ENCODE measurements at places on chromosomes 12 and 14.

DNA sequence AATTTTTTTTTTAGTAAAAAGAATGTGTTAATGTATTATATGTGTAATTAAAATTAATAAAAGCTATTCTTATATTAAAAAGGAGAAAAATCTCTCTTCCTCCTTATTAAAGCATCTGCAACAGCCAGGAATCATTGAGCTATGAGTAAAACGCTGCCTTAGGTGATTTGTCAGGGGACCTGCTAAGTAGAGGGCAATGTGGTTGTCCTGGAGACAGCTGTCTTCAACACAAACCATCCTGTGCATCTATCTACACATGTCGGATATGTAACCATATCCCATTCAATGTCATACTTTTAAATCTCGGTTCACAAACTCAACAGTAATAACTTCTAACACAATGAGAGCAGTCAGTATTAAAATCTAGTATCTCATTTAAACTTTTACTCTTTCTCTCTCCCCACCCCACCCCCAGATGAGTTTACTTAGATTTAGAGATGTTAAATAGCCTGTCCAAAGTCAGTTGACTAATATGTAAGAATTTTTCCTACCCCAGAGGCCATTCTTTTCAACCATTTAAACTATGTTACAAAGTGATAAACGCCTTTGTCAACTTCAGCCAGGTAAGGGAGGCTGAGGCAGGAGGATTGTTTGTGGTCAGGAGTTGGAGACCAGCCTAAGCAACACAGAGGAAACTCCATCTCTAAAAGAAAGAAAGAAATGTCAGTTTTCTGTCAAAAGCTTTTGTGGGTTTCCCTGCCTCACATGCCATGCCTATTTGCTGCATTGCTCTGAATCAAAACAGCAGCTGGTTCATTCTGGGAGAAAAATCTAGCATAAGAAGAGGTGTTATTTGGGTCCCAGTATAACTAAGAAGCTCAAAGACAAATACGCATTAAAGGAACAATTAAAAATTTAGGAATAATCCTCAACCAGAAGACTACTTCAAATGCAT is 413.7 kb upstream of the CCDC196 start:
- no peak for DNase-seq

- DNase-seq, result no peak
Observed at GRCh38 chr12:14111230-14111865, 129.9 kb upstream of the GRIN2B start.

DNA sequence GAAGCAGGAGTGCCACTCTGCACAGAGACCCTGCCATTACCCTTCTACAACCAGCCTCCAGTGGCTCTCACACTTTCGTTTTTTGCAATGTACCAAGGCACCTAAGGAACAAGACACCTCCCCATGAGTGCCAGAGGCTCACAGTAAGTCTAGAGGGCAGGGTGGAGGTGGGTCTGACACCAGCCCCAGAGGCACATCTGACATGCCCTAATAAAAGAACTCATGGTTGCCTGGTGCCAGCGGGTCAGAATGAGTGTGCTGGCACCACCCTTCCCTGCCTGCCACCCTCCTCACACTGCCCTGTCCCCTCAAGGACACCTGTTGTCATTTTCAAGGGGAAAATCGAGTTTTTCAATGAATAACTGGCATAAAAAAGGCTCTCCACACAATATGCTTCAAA is 161.2 kb downstream of the FOXN3 start:
- no peak for DNase-seq

DNA sequence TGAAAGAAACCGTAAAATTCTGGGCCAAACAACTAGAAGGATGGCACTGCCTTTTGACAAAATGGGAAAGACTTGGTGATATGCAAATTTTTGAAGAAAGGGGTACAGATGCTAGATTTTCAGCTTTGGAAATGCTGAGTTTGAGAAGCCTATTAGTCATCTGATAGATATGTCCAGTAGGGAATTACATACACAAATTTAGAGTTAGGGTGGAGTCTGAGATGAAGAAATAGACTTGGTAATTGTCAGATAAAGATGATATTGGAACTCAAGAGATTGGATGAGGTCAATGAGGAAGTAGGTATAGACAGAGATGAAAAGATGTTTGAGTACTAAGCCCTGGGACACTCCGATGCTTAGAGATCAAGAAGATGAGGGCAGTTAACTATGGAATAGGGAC is 153.1 kb downstream of the GARIN6 start:
- DNase-seq, result no peak

GRCh38 chr12:52892207-52892852 is 12.5 kb downstream of the KRT8 start:
- DNase-seq, result no peak

DNA sequence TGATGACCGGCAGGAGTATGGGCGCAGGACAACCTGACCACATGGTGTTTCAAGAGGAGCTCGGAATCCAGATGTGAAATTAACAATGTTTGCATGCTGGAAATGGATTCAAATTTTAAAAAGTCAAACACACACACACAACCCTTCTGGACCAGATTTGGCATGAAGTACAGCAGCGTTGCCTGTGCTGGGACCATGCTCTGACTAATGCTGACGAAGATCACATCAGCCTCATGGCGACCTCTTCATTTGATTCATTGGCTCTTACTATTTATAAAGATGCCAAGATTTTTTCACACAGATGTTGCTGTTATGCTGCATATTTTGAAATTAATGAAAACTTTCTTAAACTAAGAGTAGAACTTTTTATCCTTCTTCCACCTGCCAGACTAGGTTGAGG is 926.6 kb upstream of the TMEM132C start:
- DNase-seq, result no peak

DNA sequence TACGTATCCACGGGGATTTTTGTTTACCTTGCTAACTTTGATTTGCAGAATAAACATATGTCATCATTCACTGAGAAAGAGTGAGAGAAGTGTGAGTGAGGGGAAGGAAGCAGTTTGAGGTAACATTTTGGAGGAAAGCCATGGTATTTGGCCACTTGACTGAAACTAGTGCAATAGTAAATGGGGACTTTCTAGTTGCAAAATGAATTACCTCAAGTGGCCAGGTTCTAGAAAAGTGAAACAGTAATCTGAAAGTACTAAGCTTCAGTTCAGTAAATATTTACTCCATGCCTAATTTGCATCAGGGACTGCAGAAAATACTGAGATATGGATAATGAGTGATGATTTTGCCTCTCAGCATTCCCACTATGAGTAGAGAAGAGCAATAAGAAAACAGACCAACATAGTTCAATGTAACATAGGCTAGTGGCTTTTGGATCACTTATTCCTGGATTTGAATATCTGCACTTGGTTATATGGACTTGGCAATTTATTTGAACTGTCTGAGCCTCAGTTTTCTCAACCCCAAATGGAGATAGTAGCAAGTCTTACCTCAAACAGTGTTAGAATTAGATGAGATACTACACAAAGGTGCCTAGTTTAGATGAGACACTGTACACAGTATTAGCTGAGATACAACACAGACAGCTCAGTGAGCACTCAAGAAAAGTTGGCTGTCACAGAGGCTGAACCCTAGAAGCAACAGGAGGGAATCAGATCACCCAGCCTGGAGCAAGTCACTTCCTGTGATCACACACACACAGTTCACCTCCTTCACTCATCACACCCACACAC is 439.1 kb downstream of the NPAS3 start:
- no peak for DNase-seq

DNA sequence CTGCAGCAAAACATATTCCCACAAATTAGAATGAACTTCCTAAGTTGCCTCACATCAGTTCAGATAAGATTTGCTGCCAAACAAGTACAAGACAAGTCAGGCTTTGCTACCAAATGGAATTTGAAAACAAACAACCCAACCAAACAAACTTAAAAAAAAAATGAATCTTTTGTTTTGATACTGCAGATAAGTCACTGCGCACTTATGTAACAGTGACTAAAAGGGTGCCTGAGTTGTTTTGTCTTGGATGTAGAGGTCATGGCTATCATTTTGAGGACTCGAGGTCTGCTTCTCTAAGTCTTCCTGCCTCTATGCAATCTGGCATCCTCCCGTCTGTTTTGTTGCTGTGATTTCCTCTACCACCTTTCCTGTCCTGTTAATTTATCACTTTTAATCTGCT is 11.1 kb upstream of the EPS8 start:
- no peak for DNase-seq

DNA sequence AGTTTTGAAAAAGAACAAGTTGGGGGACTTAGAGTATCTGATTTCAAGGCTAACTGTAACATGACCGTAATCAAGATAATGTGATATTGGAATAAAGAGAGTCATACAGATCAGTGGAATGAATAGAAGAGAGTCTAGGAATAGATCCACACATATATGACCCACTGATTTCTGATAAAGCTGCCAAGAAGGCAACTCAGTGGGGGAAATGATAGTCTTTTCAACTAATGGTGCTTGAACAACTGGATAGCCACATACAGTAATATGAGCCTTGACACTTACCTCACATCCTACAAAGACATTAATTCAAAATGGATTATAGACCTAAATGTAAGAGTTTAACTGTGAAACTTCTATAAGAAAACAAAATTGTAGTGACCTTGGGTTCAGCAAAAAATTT is 3.8 kb downstream of the PRKCH start:
- no peak for DNase-seq

- no peak for DNase-seq
Observed at GRCh38 chr12:43571885-43572284, 19.9 kb upstream of the ADAMTS20 start.

DNA sequence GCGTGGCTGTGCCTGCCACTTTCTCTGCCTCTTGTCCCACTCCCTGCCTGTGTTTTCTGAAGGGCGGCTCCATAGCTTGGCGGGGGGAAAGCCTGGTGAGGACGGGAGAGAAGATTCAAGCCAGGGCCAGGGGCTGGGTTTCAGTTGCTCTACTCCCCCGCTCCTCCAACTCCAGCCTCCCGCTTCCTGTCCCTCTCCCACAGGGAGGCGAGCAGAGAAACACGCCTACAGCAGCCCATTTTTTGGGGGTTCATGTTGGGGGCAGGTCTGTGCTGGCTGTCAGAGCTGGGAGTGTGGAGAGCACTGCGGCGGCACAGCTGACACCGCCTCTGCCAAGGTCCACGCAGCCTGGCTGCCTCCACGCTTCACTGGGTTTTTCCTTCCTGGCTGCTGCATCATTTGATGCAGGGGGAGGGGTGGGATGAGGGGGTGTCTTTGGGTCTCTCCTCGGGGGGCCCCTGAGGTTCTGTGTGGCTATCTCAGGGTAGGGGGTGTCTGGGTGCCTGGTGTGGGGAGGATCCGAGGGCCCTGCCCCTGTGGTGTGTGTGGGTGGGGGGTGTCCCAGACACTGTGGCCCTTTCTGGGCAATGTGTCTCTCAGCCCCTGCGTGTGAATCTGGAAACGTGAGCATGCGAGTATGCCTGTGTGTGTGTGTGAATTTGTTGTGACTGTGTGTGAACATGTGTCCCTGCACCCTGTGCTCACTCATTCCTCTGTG is 10.7 kb upstream of the KRT80 start:
- DNase-seq, result no peak

DNA sequence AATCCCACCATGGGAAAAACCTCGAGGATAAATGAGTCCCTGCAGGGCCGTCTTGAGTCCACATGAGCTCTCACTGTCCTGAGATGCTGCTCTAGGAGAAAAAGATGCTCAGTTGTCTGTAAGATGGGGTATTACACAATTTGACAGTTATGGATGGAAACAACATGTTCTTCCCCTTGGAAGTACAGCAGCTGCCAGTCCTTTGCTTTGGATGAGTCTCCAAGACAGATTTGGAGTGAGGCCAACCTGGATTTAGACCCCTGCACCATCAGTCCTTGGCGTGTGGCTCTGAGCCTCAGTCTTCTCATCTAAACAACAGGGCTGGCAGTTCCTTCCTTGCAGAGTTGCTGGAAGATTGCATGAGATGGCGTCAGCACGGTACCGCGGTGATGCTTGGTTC is 309.1 kb upstream of the FKBP4 start:
- DNase-seq, result no peak

DNA sequence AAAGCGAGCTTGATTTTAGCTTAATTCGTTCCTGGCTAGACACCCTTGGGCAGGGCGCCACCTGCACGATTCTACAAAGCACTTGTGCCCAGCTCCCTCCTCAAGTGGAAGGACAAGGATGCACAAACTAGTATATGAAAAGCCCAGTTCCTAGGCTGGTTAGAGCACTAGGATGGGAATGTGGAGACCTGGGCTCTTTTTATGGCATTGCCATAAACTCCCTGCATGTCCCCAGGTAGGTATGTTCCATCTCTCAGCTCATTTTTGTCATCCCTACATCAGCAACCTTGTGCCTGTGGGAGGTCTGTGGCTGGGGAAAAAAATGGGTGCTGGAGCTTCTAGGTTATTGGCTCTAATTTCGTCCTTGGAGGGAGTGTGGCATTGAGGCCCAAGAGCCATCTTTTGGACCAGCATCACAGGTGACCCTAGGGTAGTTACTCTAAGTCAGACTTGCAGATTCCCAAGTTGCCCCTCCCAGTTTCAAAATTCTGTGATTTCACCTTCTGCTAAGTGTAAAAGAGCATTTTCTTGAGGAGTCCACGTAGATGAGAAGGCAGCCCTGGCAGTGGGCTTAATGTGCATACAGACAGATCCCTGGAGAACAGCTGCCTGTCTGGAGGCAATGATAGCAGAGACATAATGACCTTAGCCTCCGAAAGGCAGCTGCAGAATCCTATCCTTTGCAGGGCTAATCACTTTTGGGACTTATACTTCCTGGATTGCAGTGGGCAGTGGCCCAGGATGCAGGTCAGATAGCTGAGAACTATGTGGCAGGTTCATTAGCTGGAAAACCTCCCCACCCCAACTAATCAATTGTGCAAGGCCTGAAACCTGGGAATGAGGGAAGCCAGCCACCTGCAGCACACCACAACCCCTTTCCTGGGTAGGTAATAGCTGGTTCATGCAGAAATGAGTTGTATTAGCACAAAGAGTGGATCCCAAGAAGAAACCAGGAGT is 47.6 kb upstream of the BDKRB2 start:
- no peak for DNase-seq

DNA sequence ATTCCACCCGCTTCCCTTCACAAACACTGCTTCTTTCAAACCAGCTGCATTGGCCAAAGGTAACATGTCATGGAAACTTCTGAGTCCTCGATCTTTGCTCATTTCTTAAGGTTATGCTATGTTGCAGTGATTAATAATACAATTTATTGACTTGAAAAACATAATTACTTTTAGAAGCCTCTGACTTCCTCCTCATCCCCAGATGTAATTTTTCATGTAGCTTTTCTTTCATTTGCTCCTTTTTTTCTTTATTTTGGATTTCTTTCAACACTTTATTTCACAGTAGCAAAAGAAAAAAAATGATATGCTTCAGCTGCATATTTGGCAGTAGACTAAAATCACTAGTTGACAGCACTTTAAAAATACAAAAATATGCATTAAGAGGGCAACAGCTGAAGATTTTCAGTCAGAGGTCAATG is 116.2 kb downstream of the LRRIQ1 start:
- DNase-seq, result no peak

DNA sequence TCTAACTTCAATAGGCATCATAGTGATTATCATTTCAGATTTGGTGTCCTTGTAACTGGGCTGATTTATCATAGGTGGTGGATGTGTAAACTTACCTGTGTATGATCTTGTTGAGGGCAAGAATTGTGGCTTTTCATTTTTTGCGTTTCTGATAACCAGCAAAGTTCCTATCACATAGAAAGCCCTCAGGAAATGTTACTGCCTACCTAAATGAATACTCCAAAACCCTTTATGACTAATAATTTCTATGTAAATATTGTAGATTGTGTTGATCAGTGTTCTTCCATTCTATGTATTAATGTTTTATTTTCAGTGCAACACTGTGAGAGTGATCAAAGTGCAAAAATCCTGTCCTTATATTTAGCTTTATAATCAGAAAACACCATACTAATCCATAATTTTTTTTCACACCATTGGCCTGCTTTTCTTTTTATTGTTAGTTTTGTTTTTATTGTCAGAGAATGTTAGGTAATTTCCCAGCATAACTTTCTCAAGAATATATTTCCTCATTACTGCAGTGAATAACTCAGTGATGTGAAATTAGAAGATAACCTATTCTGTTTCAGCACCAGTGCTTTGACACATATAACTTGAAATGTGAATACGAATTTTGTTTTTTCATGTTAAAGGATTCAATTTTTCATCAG is 94.1 kb downstream of the GPHN start:
- DNase-seq, result no peak

All from foreskin keratinocyte (primary cell).